Dermis blood vessel endothelial cell (primary cell): ENCODE measurements at places on chromosomes 3 and 15. TPM values are rescaled to one million over a fixed set of nuclear protein-coding genes. Genes with fewer than 3 reads are reported as not detected.

SAMD7 gene
- not detected in 2 replicates for total RNA-seq

MCF2L2 gene
- 0.34 and 0.84 TPM in 2 replicates for total RNA-seq

DNA sequence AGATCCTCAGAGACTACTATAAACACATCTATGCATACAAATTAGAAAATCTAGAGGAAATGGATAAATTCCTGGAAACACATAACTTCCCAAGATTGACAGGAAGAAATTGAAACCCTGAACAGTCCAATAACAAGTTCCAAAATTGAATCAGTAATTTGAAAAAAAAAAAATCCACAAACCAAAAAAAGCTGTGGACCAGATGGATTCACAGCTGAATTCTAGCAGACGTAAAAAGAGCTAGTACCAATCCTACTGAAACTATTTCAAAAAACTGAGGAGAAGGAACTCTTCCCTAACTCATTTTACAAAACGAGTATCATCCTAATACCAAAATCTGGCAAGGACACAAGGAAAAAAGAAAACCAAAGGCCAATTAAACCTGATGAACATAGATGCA, 77.0 kb upstream of the FXR1 start:
- no peak for DNase-seq

CMSS1 gene
- total RNA-seq = 7.5 and 15.5 TPM in 2 replicates

GRCh38 chr15:99148851-99149276, 44.0 kb downstream of the SYNM start:
- DNase-seq = peak; percentile 42

GRCh38 chr3:187689984-187690383, 12.4 kb downstream of the RTP2 start:
- no peak for DNase-seq

DNA sequence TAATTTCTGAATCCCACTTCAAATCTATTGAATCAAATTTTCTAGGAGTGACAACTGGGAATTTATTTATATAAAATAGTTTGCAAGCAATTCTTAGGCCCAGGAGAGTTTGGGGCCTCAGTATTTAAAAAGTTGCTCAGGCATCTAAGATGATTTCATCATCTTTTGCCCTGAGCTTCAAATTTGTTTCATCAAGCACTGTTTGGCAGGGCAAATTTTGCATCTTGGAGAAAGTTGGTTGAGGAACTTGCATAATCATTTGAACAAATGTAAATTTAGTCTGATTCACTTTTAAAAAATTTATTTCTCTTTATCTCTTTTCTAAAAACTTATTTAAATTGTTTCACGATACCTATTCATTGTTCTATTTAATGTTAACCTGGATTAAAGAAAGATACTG, 702.8 kb downstream of the SI start:
- DNase-seq = no peak

GRCh38 chr3:7764115-7764514, 737.5 kb upstream of the LMCD1 start:
- DNase-seq = no peak

GRCh38 chr3:126355777-126356372, 1.3 kb downstream of the KLF15 start:
- peak; percentile 86 for DNase-seq

GRCh38 chr3:172553526-172554252, 30.5 kb upstream of the TNFSF10 start:
- DNase-seq = no peak

- DNase-seq = peak; percentile 88
Observed at GRCh38 chr15:66841953-66842681, 140.1 kb downstream of the SMAD6 start.

DNA sequence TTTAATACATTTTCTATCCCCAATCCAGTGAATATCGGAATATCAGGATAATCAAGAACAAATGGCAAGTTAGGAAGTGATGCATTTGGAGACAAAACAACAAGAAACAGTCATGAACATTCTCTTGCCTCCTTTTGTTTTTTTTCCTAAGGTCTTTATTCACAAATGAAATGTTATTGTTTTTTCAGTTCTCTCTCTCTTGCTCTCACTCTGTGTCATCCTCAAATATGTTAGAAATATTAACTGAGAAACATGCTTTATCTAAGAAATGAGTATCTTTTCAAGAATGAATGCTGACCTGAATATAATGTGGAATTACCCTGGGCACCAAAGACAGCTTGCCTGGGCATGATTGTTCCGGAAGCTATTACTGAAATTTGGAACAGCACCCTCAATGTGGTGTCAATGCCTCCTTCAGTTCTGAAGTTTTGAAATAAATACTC, 51.3 kb downstream of the RBMS3 start:
- peak; percentile 28 for DNase-seq

- DNase-seq = peak; percentile 72
Observed at GRCh38 chr3:53254509-53255422, 1.1 kb downstream of the TKT start.

CCR2 gene
- not detected in 2 replicates for total RNA-seq

TBC1D2B gene
- total RNA-seq = 26.2 and 43.8 TPM in 2 replicates

DNA sequence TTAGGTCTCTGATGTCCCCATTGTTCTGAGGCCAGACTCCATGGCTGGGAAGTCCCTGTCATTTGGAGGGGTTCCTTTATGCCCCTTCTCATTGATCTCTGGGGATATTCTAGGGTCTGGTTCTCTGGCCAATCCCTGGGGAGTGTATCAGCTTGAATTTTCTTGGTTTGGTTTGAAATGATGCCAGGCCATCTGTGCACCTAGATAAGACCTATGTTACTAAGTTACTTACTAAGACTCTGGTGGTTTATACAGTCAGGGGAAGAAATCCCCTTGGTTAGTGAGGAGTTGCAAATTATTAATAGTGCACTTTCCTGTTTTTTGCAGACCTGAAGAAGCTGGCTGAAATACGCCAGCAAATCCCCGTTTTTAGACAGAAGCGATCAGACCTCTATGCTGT, 20.3 kb downstream of the NIT2 start:
- DNase-seq = no peak

TMEM212 gene
- not detected in 2 replicates for total RNA-seq

DNA sequence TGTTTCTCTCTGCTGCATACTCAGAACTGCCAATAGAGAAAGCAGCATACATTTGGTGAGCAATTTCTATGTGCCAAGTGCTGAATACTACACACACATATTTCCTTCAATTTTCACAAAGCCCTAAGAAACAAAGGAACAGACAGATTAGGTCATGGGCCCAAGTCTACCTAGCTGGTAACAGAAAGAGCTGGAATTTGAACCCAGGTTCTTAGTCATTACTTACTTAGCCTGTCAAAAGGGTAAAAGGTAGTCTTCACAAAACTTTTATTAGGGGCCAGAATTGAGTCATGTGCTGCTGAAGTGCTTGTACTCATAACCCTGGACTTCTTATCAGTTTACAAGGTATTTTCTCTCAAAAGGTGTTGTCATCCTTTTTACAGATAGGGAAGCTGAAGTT, 10.4 kb upstream of the ABHD17C start:
- no peak for DNase-seq

ZNF385D gene
- total RNA-seq = 2.0 and 4.4 TPM in 2 replicates

DNA sequence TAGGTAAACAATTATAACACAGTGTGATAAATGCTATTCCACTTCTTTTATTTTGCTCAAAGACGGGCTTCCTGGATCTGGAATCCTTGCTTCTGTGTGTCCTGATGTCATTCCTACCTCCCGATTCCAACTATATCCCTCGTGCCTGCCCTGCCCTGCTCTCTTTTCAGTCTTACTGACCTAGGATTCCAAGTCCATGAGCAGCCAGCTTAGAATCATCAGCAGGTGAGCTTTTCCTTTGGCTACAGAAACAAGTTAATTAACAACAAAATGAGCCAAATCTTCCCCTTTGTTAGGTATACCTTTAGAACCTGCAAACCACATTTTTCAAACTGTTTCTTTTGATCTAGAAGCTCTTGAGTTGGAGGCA, 21.9 kb upstream of the KPNA1 start:
- no peak for DNase-seq

DNA sequence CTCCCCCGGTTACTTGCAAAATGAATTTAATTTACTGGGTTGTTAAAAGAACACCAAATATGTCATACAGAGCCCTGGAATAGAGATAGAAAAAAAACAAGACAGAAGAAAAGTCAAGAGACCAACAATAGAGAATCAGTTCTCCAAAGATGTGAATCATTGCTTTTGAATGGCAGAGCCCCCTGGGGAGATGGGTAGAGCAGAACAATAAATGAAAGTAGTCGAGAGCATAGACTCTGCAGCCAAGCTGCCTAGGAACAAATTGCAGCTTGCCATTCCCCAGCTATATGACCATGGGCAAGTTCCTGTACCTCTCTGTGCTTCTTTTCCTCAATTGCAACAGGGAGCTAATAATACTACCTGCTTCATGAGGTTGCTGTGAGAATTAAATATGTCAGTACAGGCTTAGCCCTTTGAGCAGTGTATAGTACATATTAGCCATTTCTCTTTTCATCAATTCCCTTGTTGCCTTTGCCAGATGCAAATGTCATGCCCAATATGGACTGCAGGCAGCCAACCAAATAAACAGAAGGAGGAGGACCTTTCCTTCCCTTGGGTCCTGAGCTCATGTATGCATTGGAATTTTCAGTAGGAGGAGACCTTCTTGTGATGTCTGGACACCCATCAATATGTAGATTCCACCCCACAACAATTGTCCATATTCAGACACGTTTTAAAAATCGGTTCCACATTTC, 25.0 kb upstream of the BFSP2 start:
- DNase-seq = no peak

COPS2 gene
- total RNA-seq = 58.0 and 102 TPM in 2 replicates

GRCh38 chr15:36465304-36465703, 114.1 kb upstream of the CDIN1 start:
- no peak for DNase-seq

CCR4 gene
- under 0.01 and 0.05 TPM in 2 replicates for total RNA-seq

GRCh38 chr3:49454458-49454857, 15.6 kb upstream of the DAG1 start:
- peak; percentile 17 for DNase-seq

DNA sequence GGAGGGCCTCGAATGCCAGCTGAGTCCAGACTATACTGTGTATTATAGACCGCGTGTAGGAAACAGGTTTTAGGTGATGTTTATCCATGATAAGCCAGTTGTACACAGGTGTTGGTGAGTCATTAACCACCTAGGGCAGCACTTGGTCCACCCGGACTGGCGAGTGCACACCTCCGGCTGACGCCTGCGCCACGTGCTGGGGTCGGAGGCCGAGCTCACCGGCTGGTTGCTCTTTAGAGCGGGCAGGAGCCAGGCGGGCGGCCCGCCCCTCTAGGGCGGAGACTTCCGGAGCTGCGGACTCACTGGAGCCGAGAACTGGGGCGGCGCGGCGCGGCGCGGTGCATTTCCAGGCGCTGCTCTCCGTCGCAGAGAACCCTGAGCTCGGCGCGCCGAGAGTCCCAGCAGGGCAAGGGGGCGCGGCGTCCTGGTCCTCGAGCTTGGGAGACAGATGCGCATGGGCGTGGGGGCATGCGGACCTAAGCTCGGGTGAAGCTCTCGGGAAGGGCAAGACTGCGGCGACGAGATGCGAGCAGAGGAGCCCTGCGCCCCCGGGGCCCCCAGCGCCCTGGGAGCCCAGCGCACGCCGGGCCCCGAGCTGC, at the start of gene ESYT3:
TSS of gene ESYT3 (plus strand) at position 341 of the 599 bp plus-strand sequence. CDS start at position 524, 183 bp downstream.
- DNase-seq = peak; percentile 47

GRCh38 chr3:129231331-129232119, 17.9 kb upstream of the COPG1 start:
- DNase-seq = no peak

- DNase-seq = peak; percentile 80
Observed at GRCh38 chr3:192917404-192918274, at the start of gene MB21D2. TSS of gene MB21D2 (minus strand) at chr3:192917856. CDS start at chr3:192917840, 16 bp downstream.

DNA sequence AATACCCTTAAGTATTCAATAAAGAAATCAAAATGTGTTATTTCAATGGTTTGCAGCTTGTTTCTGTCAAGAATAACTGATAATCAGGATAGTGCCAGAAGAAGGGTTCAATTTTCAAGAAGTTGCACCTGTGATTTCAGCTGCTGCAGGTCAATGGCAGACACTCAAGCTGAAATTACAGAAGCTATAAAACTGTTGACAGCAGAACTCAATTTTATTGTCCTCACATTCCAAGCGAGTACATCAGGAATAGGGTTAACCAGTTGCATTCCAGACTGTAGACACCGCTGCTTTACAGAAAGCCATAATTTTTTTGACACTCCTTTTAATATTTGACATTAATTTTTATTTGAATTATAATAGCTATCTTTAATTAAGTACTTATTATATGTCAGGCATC, 364.1 kb downstream of the CGGBP1 start:
- DNase-seq = no peak

DNA sequence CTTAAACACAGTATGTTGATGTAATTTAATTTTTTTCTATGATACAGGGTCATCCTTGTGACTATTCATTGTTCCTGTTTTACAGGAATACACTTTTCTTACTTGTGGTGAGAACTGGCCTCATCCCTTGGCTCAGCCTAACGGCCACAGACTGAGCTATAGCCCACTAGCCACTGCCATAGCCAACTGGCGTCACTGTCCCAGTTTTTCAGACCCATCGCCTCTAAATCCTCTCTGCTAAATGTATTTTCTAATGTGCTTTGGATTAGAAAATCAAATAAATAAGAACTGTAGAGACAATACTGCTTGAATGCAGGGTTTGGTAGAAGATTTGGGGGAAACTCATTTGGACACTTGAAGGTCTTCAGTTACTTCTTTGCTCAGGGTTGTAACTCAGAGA, 113.1 kb downstream of the TIGIT start:
- DNase-seq = no peak
